ENCODE measurements at places on chromosomes 16 and 17.
A peak's percentile ranks its signal among the peaks of the same experiment; 100 is the strongest.

GRCh38 chr16:70694088-70694867 lies 8.4 kb upstream of the MTSS2 start:
- no peak for DNase-seq

DNA sequence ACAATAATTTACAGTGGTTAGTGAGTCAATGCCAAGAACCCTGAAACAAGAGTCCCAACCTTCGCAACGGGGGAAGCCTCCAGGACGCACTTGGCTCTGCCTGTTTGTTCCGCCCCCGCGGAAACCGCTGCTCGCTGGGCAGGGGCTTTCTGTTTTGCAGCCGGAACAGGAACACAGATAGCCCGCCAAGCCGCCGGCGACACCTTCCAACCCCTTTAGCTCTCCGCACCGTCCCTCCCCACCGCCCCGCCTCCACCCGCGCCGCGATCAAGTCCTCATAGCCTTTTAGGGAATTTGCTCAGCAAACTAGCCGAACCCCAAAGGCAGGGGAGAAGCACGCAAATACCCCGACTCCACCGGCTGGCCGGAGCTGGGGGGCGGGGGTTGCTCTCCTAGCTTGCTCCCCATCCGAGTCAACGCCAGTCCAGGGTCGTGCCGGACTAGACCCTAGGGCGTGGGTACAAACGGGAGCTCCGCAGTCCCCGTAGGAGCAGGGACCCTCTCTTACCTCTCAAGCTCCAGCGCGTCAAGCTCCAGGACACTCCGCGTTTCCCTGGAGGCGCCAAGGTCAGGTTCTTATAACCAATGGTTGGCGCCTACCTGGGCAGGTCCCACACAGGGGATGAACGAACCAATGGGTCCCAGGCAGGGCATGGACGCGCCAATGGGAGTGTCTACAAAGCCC lies at the start of gene SLFN13:
SLFN13 (minus strand) TSS at position 553 of the 685 bp plus-strand sequence. CDS start 3,086 bp downstream, outside the sequence.
- peak; percentile 87 for DNase-seq

DNA sequence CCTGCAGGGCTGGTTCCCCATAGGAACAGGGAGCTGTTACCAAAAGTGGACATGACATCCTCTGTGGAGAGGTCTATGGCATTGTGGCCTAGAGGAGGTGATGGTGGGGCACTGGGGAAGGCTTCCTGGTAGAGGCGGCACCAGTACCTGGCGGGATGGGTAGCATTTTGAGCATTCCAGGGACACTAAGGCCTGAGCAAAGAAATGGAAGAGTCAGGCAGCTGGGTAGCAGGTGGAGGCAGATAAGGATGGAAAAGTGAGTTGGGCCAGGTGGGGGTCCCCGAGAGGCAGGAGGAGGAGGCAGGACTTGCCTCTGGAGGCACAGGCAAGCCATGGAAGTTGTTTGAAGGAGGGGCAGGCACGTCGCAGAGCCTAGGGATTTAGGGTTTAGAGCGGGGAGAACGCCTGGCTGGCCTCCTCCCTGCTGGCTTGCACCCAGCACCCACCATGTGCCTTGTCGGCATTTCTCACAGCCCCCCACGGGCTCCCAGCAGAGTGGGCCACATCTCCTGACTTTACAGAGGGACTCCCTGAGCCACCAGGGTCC lies 5.1 kb upstream of the ADCY7 start:
- DNase-seq: no peak

DNA sequence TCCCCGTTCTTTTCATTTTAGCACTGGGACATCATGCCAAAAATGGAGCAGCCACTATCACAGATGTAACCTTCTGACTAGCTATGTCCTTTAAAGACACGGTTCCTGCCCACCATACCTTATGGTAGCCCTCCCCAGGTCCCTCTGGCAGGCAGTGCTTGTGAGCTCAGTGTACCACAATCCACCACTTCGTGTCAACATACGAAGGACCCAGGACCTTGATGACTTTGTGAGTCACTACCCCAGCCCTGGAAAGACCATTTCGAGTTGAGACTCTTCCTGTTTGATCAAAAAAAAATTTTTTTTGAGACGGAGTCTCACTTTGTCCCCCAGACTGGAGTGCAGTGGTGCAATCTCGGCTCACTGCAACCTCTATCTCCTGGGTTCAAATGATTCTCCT lies 21.0 kb upstream of the FLCN start:
- no peak for DNase-seq

DNA sequence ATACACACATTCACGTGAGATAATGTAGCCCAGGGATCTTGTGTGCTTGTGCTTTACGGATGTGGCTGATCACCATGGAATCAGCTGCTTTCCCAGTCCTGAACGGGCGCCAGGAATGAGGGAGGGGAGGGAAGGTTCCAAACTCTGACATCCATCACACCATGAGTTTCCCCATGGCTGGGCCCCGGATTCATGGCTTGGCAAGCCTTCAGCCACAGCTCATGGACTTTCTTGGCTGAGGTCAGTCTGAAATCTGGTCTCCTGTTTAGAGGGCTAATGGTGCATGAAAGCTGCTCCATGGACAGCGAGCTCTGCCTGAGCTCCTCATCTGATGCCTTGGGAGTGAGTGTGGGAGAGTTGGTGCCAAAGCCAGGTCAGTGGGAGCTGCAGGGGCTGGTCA lies 767.6 kb upstream of the EEF2KMT start:
- no peak for DNase-seq

All from left ventricle myocardium superior (tissue), 1 donor.